ENCODE measurements at places on chromosomes 2 and 18.

GRCh38 chr2:191881982-191882816 lies 35.3 kb upstream of the CAVIN2 start:
- DNase-seq: no peak

DNA sequence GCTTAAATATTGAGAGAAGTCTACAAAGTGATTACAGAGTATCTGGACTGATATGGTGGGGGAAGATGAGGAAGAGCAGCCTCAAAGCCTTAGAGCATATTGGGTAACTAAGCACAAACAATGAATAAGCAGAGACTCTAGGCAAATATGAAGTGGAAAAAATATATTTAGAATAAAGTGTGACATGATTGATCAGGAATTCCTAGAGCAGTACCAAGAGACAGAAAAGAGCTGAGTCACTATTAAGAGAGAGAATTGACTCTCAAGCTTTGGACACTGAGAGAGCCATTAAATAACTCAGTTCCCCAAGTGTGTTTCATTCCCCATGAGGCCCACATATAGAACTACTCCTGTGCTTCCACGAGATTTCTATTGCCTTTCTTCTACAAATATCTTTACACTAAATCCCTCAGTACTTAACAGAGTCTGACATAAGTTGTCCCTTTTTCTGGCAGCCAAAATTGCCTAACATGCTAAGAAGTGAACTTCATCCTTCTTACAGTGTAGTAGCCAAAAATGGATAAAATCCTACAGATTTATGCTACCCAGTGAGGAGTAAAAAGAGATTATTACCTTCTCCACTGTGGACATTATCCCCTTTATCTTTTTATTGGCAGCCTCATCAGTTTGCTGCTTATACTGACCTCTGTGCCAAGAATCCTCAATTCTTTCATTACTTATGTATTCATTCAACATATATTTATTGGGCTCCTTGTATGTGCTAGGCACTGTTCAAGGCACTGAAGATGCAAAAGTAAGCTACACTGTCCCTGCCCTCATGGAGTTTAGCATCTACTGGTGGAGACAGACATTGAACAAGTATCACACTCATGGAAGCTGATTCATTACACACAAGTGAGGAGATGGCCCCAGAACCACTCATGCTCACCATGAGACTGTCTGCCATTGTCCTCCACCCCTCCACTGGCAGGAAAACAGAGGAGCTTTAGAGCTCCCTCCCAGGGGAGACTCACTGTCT lies 45.4 kb downstream of the SLC40A1 start:
- no peak for DNase-seq

- no peak for DNase-seq
These were observed 172.5 kb downstream of the MAIP1 start for GRCh38 chr2:200127848-200128247.

- no peak for DNase-seq
These were observed 69.1 kb downstream of the CCDC141 start for GRCh38 chr2:178980815-178981214.

DNA sequence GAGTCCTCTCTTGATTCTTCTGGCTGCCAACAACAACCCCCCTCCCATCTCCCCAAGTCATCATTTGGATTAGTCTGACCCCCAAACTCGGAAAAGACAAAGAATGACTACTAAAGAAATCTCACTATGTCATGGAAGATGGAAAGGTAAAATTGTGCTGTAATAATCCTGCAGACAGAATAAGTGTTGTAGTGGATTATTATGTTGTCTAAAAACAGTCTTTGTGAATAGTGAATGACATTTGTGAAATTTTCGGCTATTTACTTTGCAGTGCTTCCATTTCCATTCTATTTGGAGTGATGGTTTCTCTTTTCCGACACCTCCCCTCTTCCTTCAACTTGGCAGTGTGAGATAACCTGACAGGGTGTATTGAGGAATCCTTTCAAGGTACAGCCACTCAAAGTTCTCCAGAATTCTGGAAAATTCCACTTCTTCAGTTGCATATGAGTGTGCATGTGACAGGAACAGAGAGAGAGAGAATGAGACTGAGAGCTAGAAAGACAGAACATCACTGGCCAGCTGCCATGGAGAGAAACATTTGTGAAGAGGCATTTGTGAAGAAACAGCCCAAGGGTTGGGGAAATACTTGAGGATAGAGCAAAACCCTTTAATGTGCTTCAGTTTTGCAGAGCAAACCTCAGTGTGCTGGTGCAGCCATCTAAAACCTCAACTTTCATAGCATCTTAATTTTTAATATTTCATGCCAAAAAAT lies 141.9 kb upstream of the DLX2 start:
- DNase-seq: no peak

All from stimulated activated CD8-positive, alpha-beta memory T cell treated with anti-CD3 and anti-CD28 coated beads, Interleukin-4, amount 100 ng/mL, for 48 hours (primary cell).